ENCODE measurements at places on chromosomes 4 and X. TPM values are rescaled to one million over a fixed set of nuclear protein-coding genes. Genes with fewer than 3 reads are reported as not detected.

GRCh38 chr4:39608451-39608850, 30.2 kb downstream of the SMIM14 start:
- no peak for DNase-seq

GRCh38 chr4:88522702-88523324, 763 bp downstream of the PYURF start:
- peak; percentile 37 for DNase-seq

The WAS gene
- total RNA-seq = not detected

- peak; percentile 84 for DNase-seq
Observed at GRCh38 chr4:149997881-149998421, 80.3 kb upstream of the DCLK2 start.

DNA sequence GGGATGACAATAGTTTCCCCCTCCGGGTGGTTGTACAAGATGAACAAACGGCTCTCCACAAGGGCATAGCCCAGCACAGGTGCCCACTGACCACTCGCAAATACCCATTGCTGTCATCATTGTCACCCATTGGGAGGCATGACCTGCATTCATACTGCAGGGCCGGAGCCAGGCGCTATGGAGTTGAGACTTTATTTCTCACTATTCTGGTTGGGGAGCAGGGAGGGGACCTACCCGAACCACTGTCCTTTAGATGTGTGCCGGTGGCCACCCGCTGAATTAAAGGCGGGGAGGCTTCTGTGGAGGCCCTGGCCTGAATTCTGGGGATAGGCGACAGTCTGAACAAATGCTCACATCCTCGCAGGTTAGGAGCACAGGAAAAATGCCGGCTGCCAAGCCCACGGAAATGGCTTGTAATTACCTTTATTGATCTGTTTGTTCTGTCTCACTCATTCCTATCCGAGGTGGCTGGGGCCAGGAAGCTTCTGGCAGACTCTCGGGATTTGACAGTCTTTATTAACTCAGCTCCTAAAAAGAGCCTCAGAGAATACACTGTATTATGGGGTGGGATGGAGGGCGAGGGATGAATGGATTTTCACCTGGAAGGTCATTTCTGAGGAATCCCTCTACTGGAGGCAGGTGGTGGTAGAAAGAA, 125.1 kb upstream of the PSAPL1 start:
- no peak for DNase-seq

DNA sequence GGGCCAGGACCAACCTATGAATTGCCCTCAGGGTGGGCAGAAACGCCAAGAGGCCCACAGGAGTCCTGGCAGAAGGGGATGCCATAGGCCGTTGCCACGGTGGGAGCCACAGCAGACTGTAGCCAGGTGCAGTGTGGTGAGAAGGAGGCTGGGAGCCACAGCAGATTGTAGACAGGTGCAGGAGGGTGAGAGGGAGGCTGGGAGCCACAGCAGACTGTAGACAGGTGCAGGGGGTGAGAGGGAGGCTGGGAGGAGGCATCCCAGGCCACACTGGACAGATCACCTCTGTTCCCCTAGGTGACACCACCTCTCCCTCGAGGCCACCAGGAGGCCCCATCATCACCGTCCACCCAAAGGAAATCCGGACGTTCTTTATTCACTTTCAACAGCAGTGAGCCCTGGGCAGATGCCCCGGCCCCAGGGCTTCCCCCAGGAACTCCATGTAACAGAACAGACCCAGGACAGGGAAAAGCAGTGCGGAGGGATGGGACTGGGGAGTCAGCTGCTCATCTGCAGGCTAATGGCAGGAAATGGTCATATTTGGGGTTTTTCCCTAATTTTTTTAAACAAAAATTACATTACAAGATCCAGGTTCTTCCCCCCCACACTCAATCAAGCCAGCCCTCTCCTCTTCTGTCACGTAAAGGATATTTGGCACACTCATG, 19.5 kb upstream of the MRFAP1 start:
- DNase-seq = no peak

The PLA2G12A gene
- 52.1 TPM for total RNA-seq

DNA sequence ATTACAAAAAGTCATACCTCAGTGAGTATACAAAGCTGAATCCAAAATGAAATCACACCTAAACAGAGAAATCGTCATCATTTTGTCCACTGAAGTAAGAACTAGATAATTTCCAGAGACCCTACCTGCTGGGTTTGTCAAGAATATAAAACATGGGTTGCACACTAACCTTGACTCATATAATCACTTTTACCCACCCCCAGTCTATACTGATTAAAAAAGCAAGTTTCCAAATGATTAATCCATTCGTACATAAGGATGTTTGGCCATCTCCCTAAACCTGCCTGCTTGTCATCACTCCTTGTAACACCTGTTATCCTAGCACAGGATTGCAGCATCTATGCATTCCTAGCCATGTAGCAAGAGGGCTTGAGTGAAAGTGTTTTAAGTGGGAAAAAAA, 4.7 kb downstream of the RAP2C start:
- DNase-seq = no peak

DNA sequence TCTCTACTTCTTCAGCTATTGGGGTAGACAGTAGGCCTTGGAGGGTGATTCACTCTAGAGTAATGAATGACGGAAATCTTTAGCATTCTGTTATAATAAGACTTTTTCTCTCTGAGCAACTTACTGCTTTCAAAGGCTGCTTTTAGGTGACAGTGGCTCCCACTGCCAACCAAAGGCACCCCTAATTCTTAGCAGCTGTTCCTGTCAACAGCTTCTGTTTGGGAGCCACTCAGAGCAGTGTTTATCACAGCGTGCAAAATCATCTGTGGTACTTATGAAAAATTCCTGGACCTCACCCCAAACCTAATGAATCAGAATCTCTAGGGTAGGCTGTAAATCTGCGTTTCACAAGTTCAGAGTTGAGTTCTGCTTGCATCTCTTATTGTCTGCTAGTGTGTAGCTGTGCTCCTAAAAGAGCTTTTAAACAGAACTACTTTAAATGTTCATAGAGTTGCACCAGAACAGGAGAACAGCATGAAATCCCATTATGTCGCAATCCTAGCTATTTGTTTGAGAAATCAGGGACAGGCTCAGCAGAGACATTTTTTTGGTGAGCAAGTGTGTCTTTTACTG, 52.8 kb upstream of the POU4F2 start:
- peak; percentile 40 for DNase-seq
